Ascending aorta (tissue), 2 donors: ENCODE measurements at places on chromosomes 1 and 21.

DNA sequence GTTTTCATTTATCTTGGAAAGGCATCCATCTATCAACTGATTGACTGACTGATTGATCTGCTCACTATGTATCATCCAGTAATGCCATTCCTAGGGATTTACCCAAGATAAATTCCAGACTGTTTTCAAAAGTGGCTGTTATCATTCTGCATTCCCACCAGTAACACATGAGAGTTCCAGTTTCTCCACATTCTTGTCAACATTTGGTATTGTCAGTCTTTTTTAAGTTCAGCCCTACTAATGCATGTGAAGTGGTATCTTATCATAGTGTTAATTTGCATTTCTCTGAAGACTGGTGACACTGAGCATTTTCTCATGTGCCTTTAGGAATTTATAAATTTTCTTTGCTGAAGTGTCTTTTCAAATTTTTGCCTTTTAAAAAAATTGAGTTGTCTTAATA, 99.6 kb downstream of the SIM2 start:
- no peak for DNase-seq

DNA sequence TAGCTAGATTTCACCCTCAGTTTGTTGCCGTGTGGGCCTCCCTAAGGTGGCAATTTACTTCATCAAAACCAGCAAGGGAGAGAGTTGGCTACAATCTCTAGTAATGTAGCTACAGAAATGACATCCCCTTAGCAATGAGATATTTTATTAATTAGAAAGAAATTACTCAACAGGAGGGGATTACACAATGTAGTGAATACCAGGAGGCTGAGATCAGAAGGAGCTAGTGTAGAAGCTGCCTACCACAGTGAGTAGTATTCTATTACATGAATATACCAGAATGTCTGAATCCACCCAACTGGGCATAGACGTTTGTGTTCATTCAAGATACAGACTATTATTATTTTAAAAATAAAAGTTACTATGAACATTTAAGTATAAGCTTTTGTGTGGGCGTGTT, 868.2 kb upstream of the CXADR start:
- DNase-seq, result no peak

- DNase-seq, result peak; percentile 56
Observed at GRCh38 chr1:227943381-227944089, 4.2 kb downstream of the WNT9A start.

DNA sequence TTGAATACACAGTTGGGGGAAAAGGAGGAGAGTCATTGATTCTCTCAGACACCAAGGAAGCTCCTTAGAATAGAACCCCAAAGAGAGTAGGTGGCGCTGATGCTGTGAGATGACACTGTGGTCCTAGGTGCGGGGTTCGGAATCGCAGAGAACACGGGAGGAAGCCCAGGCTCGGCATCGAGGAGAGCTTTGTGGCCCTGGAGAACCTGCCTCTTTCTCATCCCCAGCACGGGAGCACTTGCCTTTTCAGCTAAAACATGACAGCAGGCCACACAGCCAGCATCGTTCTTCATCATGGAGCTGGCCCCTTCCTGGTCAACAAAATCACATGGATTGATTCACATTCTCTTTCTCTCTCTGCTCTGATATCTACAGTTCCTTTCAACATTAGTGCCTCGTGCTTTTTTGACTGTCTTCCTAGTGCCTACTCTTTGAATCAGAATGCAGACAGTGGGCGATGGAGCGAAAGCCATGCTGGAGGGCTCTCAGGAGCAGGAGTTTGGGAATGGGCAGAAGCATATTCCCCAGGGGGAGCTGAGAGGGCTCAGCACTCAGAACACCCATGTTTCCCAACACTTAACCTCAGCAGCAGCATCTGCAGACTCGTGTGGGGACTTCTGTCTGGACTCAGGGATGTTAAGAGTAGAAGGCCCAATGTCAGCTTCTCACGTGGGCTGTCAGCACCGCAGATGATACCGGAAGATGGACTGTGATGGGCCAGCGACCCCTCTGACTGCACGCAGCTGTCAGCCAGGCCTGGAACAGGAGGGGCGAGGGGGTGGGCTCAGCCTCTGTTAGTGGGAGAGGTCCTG, 539.4 kb downstream of the KIF26B start:
- no peak for DNase-seq

- DNase-seq, result no peak
Observed at GRCh38 chr21:31957631-31958030, 84.8 kb downstream of the HUNK start.

DNA sequence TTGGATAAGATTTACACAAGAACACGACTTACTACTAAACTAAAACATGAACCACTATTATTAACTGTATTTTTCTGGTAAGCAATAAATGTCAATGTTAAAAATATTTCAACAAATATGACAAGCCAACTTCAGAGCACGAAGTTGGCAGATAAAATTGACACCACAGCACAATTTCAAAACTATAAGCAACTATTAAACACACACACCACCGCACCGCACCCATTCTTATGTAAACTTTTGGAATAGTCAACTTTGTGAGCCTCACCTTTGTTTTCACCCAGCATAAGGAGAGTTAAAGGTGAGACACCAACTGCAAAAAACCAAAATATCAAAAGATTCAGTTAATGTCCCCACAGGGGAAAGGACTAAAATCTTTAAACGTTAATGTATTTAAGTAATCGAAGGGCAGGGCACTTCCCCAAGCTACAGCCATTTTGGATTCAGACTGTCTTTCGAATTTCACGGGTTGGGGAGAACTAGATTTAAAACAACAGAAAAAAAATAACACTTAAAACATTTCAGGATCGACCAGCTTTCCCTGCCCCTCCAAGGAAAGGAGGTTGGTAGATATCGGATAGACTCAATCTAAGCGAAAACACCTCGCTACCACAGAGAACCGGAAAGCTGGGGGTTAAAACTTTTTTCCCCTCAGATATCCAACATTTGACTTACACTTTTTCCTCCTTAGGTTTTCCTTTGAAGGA, 872 bp downstream of the GPBP1L1 start:
- DNase-seq, result no peak

- no peak for DNase-seq
Observed at GRCh38 chr1:228035844-228036243, 29.0 kb downstream of the WNT3A start.

- no peak for DNase-seq
Observed at GRCh38 chr1:225146478-225146877, 217.0 kb downstream of the DNAH14 start.

GRCh38 chr1:46041551-46041950, 90.9 kb downstream of the PIK3R3 start:
- DNase-seq, result no peak

- no peak for DNase-seq
Observed at GRCh38 chr1:45879885-45880598, 76.6 kb downstream of the MAST2 start.
